Gastrocnemius medialis (tissue), 4 donors: ENCODE measurements at places on chromosomes 11 and 22. TPM values are rescaled to one million over a fixed set of nuclear protein-coding genes. Genes with fewer than 3 reads are reported as not detected.

GRCh38 chr11:61174949-61175348 is 13.7 kb upstream of the VPS37C start:
- DNase-seq, result no peak

- no peak for DNase-seq
Measured at GRCh38 chr11:109956124-109956793, 136.9 kb upstream of the ZC3H12C start.

DNA sequence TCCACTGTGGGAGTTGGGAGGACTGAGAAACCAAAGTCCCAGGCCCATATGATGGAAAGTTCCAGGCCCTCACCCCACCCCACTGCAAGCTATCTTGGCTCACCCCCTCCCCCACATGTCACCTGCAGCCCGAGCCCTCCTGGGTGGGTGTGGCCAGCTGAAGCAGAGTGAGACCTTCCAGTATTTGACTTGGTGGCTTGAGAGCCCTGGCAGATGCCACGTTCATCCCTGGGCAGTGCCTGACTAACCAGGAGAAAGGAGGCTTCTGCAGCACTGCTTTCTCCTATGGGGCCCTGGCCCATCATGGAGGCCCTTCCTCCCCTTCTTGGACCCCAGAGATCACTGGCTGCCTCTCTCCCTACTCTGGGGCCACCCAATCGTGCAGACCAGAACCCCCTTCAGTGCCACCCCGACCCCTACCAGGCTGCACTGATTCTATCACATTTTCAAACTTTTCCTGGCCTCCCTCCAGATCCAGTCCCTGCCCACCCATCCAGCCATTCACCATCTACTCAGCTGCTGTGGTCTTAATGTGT is 38.1 kb upstream of the WNT11 start:
- no peak for DNase-seq

DNA sequence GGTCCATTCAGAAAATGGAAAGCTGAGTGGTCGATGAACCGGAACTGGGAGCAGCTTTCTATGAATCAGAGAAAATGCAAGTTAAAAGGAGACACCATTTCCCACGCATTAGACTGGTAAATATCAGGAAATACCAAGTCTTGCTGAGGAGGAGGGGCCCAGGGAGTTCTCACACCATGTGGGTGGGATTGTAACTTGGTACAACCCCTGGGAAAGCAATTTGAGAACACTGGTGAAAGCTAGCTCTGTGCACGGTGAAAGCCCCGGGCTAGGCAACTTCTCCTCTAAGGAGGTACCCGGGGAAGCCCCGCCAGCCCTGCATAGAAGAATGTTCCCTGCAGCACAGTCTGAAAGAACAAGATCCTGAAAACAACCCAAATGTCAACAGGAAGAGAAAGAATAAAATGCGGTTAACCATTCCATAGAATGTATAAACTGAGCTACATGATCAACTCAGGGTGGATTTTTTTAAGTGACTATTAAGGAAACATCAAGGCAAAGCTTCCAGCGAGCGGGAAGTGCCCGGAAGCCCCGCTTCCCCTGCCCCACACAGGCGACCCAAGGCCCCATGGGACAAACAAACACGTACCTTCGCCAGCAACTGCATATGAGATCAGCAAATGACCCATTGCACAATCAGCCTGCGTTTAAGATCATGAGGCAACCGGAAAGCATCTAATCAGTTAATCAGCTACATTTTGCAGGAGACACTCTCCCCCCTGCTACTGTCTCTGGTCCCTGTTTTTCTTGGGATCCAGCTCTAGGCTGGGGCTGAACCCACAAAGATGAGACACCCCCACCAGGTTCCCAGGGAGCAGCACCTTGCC is 11.3 kb downstream of the SHANK2 start:
- no peak for DNase-seq

- DNase-seq, result no peak
Measured at GRCh38 chr11:70615036-70615875, 216.9 kb downstream of the CTTN start.

- DNase-seq, result peak; percentile 65
Measured at GRCh38 chr11:78742430-78742829, 167.8 kb upstream of the NARS2 start.

- peak; percentile 62 for DNase-seq
Measured at GRCh38 chr11:86440305-86440716, 65.6 kb downstream of the CCDC81 start.

DNA sequence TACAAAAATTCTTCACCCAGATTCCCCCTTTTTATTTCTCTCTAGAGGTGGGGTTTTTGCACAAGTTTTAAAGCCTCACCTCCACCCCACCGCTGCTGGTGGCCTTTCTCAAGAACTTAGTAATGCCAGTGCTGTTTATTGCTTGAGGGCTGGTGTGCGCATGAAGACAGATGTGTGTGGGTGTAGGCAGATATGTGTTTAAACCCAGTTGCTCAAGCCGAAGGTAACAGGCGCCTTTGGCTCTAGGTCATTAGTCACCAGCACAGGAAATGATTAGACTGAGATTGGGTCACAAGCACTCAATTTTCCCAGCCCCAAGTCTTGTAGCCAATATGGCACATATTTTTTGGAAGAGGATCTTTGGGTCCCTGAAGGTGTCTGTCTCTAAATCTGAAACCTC is 2.7 kb upstream of the CLMP start:
- DNase-seq, result no peak

GRCh38 chr11:126951465-126951864 is 49.1 kb downstream of the KIRREL3 start:
- DNase-seq, result no peak

- DNase-seq, result no peak
Measured at GRCh38 chr11:129720156-129720555, 95.5 kb upstream of the TMEM45B start.

- no peak for DNase-seq
Measured at GRCh38 chr11:11155962-11156815, 196.9 kb downstream of the CSNK2A3 start.

GRCh38 chr11:93729129-93729616 is 12.1 kb downstream of the TAF1D start:
- no peak for DNase-seq

DNA sequence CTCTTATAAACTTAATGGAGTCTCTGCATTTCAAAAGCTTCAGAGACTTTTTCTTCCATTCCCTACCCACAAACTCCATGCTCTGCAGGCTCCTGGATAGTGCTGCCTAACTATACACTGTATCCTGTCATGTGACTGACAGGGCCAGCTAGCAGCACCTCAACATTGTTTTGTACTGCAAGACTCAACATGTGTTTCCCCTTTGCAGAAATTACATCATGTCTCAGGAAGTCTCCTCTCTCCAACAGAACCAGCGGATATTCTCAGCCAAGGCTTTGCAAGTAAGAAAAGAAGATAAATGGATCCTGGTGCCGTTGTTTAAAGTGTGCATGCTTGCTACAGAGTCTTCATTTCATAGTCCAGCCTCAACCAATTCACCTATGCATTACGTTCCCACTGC is 164.0 kb upstream of the UBASH3B start:
- no peak for DNase-seq

DNA sequence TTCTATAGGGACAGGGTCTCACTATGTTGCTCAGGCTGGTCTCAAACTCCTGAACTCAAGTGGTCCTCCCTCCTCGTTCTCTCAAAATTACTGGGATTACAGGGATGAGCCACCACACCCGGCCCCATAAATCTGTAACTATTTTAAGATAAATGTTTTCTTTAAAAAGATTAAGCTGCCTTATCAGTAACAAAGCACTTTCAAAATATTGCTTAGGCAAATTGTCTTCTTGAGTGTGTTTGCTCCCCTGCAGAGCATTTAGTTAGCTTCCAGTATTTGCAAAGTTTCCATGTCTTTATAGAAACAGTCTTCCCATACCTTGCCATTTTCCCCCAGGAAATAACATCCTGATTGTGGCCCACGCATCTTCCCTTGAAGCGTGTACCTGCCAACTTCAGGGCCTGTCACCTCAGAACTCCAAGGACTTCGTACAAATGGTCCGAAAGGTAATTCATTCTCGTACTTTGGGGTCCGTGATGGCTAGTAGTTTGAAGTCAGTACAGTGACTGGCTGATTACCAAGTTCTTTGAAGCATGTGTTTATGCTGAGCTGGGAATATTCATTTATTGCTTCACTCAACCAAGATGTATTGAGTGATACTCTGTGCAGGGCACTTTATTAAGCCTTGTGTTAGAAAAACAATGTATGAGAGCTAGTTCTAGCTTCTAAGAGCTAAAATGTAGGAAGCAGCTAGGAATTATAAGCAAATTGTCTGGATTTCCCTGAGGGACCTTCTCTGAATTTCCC is 30.4 kb upstream of the CRTAM start:
- no peak for DNase-seq

DNA sequence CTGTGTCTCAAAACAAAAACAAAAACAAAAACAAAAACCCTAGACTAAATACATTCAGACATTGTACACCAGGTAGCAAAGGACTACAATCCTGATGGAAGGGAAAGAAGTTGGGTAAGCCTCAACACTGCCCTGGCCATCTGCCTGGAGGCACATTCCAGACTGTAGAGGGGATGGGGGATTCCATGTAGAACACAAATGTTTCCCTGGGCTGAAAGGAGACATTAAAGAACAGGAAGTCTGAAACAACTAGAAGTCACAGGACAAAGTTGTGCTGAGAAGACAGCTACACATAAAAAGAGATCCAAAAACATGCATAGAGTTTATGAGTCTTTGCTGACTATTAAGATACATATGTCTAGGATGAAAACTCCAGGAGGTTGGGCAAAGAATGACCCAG is 83.9 kb downstream of the RRAS2 start:
- DNase-seq, result no peak

GRCh38 chr11:13302420-13302958 is 24.9 kb downstream of the BMAL1 start:
- DNase-seq, result no peak

- DNase-seq, result no peak
Measured at GRCh38 chr11:85281550-85281949, 345.6 kb downstream of the DLG2 start.

GRCh38 chr22:23713696-23714595 is 23.1 kb downstream of the RGL4 start:
- DNase-seq, result no peak

DNA sequence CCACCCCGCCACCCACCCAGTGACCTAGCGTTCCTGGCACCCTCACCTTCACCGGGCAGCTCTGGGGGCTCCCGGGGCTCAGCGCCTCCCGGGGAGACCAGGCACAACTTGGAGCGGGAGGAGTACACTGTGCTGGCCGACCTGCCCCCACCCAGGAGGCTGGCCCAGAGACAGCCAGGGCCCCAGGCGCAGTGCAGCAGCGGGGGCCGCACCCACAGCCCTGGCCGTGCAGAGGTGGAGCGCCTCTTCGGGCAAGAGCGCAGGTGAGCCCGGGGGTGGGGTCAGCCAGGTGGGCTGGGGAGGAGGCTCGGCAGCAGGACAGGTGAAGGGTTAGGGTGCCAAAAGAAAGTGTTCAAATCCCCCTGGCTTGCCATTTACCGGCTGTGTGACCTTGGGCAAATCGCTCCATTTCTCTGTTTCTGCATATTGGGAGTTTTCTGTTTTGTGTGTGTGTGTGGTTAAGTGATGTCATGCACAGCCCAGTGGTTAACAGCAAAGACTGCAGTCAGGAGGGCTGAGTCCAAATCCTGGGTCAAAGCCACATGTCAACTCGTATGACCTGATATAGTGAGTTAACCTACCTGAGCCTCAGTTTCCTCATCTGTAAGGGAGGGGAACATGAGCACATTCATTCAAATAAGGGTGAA is 29.5 kb downstream of the TRIOBP start:
- no peak for DNase-seq

DNA sequence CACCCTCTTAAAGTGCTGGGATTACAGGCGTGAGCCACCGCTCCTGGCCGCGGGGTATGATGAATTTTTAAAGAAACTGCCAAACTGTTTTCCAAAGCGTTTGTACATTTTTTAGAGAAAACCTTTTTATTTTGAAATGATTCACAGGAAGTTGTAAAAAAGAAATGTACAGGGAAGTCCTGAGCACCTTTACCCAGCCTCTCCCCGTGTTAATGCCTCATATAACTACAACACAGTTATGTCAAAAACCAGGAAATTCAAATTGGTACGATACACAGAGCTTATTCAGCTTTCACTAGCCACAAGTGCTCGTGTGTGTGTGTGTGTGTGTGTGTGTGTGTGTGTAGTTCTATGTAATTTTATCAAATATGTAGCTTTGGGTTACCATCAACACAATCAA is 7.0 kb upstream of the FAM118A start:
- no peak for DNase-seq

DNA sequence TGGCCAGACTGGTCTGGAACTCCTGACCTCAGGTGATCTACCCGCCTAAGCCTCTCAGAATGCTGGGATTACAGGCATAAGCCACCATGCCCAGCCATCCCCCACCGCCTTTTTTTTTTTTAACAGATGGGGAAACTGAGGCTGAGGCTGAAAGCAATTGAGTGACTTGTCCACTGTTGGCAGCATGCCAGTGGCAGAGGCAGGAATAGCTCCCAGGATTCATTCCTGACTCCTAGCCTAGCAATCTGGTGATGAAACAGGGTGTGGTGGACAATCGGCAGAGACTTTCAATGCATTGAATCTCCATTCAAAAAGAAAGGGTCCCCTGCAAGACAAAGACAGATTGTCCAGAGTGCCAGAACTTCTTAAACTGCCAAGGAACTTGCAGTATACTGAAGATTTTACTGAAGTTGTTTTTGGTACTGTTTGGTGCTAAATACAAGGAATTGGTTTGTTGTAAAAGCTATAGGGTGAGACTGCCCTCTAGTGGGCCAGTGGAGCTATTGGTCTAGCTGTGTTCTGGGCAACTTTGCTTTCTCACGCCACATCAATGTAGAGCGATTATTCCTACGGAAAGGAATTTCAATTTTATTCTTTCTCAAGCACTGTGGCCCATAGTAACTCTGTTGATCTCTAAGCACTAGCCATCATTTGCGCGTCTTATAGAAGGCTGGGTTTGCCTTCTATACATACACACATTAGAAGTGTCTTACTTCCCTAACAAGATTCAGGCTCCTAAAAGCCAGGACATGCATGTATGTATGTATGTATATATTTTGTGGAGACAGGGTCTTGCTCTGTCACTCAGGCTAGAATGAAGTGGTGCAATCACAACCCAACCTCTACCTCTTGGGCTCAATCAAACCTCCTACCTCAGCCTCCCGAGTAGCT is 21.0 kb downstream of the C22orf31 start:
- DNase-seq, result peak; percentile 41

DNA sequence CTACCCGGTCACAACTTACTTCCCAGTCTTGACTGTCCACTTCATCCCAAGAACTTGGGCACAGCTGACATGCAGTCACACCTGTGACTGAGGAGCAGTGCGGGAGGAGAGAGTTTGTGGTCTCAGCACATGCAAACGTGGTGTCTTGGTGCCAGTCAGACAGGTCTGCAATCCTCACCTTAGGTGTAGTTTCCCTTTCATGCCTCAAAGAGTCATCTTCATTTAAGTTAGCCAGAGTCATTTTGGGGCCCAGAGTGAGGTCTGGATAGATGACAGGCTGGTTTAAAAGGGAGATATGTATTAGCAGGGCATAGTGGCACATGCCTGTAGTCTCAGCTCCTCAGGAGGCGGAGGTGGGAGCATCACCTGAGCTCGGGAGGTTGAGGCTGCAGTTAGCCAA is 108.5 kb upstream of the SORL1-AS1 start:
- no peak for DNase-seq

- no peak for DNase-seq
Measured at GRCh38 chr11:40100162-40100553, 1359.3 kb downstream of the LRRC4C start.

PGM2L1 gene
- 9.7 TPM for total RNA-seq

GRIK4 gene
- total RNA-seq, result not detected

NCAM1 gene
- total RNA-seq, result 15.1 TPM

CADM1 gene
- 1.2 TPM for total RNA-seq

SCN2B gene
- 0.10 TPM for total RNA-seq

LRRC10B gene
- total RNA-seq, result 1.0 TPM

YPEL1 gene
- total RNA-seq, result 35.1 TPM

KIRREL3 gene
- not detected for total RNA-seq
